Non-pigmented ciliary epithelial cell (primary cell): ENCODE measurements at places on chromosomes 1 and 21.

DNA sequence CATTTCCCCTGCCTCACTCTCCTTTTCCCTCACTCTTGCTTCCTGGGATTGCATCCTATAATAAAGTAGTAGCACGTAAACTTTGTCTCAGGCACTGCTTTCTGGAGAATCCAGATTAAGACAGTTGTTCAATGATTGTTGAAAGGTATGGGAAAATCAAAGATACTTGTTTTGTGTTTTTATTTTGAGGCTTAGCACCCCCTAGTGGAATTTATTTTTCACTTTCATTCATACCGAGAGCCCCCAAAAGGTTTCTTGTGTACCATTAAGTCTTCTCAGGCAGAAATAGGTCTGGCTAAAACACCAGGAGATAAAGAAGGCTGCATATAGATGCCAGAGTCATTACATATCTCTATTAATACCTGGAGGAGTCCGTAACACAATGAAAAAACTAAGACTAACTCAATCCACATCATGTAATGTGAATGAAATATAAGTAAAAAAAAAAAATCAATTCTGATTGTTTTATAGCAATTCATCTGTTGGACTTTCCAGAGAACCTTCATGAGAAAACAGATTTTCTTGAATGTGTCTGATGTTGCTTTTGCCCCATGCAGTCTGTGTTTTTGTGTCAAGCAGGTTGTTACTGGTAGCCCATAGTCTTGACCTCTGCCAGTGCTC lies 103.5 kb downstream of the RPE65 start:
- DNase-seq, result no peak

DNA sequence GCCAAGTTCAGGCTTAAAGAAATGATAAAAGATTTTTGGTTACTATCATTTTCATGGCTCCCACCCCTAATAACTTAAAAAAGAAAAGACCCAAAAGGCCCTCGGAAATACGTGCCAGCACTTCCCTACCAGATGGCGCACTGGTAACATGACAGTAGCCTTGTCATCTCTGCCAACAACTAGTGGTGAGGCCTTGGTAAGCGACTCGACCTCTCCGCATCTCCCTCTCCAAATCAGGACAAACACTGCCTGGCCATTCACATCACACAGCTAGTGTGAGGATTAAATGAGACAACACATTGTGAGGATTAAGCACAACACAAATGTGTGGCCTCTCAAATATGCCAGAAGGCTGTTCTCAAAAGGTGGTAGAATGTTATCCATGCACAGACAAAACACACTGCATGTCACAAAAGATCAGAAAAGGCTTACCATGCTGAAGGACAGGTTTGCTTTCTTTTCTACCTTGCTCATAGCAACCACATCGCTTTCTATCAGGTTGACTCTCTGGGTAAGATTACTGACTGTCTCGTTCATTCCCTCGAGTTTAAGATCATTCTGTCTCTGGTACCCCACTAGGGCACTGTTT lies 16.4 kb downstream of the TEX38 start:
- DNase-seq, result no peak

DNA sequence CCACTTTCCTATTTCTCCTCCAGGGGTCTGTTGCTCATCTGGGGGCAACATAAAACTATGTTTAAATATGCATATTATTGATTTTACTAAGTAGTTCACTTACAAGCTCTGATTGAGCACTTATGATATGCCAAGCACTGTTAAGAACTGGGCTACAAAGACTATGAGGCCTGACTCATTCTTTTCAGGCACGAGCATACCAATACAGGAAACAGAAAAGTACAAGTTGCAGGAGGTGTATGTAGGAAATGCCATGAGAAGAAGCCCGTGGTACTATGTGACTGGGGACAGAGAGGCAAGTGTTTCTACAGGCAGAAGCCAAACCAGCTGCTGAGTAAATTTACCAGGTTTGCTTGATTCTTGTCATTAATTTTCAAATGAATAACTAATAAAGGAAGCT lies 120.4 kb upstream of the PTGFR start:
- DNase-seq, result no peak

GRCh38 chr1:99277066-99277465 lies 12.8 kb downstream of the PLPPR4 start:
- no peak for DNase-seq

DNA sequence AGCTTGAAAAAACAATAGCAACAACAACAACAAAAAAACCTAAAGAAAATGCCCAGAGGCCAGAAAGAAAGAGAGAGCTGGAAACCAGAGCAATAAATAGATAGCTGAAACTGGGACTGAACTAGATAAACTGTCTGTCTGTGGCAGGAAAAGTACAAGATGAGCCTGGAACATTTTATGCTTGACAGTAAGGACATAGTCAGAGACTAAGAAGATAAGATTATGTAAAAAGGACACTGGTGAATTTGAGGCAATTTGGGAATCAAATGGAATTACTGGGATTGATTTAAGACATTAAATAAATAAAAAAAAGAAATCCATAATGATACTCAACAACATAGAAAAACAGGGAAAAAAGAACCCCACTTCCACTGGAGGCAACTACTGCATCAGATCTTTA lies 1.7 kb upstream of the KIFAP3 start:
- DNase-seq, result no peak

GRCh38 chr1:10877894-10878293 lies 81.4 kb upstream of the CASZ1 start:
- DNase-seq, result no peak

DNA sequence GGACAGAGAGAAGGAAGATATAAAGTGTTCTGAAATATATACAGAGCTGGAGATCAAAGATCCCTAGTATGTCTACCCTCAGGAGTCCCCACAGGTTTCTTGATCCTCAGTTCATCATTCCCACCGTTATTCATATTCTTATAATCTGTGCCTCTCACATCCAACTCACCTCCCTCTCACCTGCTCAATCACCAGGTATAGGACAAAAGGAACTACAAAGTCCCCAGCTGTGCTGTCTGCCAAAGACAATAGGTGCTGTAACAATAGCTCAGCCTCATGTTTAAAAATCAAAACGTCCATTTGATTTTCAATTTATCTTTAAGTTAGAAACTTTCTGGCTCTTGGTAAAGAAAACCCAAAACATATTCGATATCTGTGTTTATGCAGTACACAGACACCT lies 121.1 kb upstream of the PKN2 start:
- no peak for DNase-seq

GRCh38 chr1:153277852-153278251 lies 18.4 kb downstream of the LORICRIN start:
- no peak for DNase-seq

DNA sequence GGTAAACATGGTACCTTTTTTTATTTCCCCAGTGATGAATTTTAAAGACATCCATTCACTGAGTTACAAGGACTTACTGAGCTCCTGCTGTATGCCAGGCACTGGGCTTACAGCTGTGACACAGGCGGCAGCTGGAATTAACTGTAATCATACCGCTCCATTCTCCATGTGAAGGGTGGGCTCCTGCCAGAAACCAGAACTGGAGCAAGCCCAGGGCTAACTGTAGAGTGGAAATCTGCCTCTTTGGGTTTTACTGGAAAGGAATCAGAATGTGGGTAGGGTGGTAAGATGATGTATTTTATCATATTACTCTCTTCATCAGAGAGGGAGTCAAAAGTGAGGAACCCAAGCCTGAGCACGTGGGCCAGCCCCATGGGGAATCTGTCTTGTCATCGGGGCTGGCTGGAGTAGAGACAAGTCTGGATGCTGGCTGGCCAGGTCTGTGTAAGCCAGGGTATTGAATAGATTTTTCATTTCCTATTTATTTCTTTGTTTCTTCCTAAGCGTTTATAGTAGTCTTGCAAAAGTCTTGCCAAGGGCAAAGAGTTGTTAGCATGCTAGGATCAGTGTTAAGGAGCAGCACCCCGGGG lies 21.5 kb downstream of the FGGY start:
- DNase-seq, result no peak

- DNase-seq, result no peak
Observed at GRCh38 chr1:233677690-233678354, 63.9 kb downstream of the KCNK1 start.

DNA sequence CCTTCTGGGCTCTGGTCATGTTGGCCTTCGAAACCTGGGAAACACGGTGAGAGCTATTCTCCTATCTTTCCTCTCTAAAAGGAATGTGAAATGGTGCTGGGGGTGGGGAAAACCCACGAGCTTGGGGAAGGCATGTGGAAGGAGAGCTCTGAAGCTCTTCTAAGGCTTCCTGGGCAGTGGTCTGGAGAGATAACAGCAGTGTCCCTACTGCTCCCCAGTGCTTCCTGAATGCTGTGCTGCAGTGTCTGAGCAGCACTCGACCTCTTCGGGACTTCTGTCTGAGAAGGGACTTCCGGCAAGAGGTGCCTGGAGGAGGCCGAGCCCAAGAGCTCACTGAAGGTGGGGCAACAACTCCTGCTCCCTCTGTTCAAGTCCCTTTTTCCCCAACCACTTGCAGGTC lies 2.8 kb downstream of the USP21 start:
- no peak for DNase-seq

DNA sequence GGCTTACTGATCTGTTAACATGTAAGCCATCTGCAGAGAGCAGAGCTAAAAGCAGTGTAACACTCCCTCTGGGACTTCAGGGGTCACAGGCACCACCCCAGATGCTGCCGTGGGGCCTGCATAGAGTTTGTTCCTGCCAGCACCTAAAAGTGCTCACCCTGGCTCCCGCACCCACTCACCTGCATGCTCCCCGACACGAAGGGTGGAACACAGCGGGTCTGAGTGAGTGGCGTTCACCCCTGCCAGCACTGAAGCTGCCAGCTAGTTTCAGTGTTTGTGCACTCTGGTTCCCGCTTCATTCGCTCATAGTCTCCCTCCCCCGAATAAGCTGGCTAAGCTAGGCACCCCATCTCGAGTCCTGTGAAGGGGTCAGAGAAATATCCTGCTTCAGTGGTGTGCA lies 1681.0 kb downstream of the NCAM2 start:
- no peak for DNase-seq

DNA sequence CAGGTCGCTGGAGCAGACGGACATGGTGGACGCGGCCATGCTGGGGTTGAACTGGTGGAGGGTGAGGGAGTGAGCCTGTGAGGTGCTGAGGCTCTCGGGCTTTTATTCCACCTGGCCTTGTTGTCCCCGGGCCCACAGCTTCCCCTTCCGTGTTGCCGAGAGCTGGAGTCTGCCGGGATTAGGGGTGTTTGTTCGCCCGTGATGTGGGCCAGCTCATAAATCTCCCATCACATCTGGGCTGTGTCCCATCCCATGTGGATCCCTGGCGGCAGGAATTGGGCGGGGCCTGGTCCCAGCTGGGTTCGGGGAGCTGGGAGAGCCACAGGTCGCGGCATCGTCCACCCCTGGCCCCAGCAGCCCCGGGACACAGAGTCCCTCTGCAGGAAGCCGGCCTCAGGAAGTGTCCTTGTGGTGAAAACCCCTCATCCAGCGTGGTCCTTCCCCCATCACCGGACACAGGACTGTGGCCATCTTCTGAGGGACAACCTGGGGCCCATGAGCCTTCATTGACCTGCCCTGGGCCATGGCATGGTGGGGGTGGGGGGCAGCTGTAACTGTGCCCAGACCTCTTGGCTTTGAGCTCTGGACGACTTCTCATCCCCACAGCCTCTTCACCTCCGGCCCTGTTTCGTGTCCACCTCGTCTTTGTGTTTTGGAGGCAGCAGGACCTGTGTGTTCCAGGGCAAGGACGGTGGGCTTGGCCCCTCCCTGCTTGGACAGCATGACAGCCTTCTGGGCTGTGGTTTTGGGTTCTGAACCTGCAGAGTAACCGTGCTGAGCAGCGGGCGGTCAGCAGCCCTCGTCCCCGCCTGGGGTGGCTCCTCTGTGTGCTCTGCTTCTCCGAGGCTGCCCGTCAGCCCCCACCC lies at the start of gene KRTAP10-6:
KRTAP10-6 (minus strand) TSS at position 60 of the 866 bp plus-strand sequence; CDS start at position 39, 21 bp downstream.
- DNase-seq, result no peak

GRCh38 chr1:223717123-223717522 lies 4.8 kb downstream of the CAPN2 start:
- no peak for DNase-seq

DNA sequence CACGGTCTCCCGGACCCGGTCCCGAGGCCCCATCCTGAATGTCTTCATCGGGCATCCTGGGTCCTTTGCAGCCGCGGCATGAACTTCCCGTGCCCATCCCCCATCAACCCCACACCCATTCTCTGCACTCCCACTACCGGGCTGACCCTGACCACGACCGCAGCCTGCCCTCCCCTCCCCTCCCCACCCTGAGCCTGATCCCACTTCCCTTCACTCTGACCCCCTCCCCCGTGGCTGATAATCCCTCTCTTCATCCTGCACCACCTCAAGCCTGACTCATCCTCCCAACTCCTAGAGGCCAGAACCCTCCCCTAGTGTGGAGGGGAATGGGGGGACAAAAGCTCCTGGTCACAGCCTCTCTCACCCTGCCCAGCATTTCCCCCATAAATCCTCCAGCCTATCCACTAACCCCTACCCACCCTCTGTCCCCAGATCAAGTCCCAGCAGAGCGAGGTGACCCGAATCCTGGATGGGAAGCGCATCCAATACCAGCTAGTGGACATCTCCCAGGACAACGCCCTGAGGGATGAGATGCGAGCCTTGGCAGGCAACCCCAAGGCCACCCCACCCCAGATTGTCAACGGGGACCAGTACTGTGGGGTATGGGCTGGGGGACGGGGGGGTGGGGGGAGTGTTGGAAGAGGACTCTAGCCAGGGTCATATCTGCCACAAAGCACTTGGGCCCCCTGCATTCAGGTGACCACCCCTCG lies 602 bp downstream of the SH3BGRL3 start:
- no peak for DNase-seq

DNA sequence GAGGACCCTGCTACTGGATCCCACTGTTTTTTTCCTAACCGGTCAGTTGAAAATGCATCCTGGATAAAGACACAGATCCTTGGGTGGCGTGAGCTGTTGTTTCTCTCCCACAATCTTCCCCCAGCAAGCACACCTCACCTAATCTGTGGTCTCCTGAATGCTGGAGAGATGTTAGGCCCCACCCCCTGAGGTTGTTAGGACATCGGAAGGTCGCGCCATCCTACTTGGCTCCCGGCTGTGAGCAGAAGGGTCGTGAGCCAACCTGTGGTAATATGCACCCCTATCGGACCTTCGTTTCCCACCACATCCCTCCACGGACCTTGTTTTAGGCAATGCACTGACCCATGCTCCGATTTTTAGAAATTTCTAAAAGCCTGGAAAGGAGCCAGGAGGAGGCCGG lies 89.9 kb upstream of the IPO9 start:
- no peak for DNase-seq

DNA sequence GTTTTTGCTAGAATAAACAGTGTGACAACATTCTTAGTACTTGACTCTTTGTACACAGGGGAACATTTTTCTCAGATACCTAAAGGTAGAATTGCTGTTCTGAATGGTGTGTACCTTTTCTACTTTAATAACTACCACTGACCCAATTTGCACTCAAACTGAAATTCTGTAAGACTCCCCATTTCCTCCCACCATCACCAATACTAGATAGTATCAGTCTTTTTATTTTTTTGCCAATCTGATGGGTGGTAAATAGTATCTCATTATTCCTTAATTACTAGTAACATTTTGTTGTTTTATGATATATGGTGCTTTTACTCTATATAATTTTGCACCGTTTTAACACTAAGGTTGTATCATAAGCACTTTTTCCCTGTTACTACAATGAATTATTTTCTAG lies 28.8 kb upstream of the GCLM start:
- DNase-seq, result no peak

- no peak for DNase-seq
Observed at GRCh38 chr1:173529106-173529505, 52.0 kb downstream of the PRDX6 start.

- DNase-seq, result no peak
Observed at GRCh38 chr1:90854397-90854924, 137.4 kb upstream of the BARHL2 start.

- DNase-seq, result no peak
Observed at GRCh38 chr1:227864882-227865281, 49.4 kb downstream of the PRSS38 start.
